ENCODE measurements at places on chromosomes 11 and 22.
A peak's percentile ranks its signal among the peaks of the same experiment; 100 is the strongest.

DNA sequence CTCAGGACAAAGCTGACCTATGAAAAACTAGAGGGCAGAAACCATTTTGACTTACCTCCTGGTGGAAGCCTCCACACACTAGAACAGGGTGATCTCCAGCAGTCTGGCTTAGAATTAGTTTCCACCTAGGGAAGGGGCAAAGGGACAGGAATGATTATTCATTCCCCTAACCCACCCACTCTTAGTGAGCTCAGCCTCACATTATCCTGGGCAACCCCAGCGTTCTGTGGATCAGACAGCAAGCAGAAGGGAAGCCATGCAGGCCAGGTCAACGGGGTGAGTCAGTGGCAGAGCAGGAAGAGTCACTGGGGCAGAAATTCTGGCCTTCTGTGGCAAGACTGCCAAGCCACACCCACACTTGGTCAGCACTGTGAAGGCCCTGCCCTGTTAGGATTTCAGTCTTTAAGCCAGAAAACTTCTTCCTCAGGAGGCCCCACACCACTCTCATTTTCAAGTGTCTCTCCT lies 10.5 kb downstream of the NUMA1 start:
- DNase-seq, result no peak

- DNase-seq, result no peak
These were observed 44.4 kb upstream of the ST14 start for GRCh38 chr11:130115218-130115617.

DNA sequence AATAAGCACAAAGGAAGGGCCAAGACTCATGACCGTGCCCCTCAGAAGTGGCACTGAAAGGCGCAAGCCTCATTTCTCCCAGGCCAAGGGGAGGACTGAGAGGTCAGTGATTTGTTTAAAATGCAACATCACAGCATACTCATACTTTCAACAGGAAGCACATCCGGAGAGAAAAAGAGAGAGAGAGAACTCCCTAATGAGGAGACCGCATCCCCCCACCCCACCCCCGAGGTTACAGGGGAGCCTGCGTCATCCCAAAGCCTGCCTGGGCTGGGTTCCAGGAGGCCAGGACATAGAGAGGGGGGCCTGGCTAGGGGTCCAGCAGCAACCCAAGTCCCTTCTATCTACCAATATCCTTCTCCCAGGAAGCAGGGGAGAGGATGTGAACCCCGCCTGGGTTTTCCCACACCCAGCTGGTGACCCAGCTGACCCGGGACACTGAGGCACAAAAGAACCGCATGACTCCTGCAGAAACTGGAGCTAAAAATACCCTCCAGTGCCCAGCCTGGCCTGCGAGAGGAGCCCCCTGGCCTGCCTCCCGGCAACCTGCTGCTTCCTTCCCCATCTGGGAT lies 3.8 kb downstream of the CSNK1E start:
- DNase-seq, result no peak

GRCh38 chr11:120208777-120209176 lies 2.1 kb upstream of the OAF start:
- DNase-seq, result no peak

DNA sequence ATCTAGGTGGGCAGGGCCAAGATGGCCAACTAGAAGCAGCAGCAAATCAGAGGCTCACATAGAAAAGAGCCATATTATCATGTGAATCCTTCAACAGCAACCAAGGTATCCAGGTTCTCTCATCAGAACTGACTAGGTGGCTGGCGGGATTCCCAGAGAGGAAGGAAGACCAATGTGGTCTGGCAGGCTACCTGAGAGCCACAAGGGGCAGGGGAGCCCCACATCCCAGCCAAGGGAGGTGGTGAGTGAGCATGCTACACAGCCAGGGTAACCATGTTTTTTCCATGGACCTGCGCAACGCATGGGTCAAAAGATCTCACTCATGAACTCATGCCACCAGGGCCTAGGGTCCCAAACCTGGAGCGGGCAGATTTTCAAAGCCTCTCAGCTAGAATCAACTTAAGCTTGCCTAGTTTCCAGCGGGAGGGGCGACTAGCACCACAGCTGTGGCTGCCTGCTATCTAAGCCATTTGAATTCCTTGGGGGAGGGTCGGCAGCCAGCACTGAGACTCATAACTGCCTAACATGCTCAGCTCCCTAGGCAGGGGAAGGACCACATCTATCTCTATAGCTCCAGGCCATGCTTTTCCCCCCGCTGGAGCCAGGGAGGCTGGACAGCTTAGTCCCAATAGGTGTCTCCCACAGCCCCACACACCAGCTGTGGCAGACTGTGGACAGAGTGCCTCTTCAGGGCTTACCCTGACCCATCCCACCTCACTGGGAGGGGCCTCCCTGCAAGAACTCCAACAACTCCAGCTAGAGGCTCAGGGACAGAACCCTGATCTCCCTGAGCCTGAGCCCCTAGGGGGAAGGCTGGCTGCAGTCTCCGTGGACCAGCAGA lies 28.7 kb upstream of the CASP12 start:
- no peak for DNase-seq

DNA sequence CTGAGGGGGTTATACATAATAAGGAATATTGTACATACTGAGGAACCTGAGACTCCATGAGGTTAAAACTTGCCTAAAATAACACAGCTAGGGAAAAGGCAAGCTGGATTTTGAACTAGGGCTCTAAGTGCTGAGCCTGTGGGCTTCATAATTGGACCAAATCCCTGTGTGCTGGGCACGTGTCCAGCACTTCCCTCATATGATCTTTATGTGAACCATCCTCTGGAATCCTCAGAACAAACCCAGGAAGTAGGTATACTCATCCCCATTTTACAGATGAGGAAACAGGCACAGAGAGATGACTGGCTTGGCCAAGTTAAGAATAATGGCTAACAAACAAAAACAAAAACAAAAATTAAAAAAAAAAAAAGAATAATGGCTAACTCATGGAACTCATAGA lies 14.9 kb downstream of the RTN4RL2 start:
- no peak for DNase-seq

- DNase-seq, result no peak
These were observed 739.8 kb upstream of the API5 start for GRCh38 chr11:42571878-42572610.

DNA sequence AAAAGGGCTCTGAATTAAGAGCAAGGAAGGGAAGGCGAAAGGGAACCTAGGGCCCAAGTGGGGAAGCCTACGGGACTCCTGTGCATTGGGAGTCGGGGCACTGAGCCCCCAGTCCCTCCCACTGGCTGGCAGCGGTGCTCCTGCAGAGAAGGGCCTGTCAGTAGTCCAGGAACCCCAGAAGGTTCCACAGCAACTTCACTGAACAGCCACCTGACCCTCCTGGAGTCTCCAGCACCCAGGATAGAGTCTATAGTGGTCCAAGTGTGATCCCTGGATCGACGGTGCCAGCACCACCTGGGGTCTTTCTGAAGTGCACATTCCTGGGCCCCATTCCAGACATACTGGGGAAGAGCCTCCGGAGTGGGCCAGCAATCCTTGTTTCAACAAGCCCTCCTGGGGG lies 100.0 kb upstream of the B3GAT1 start:
- DNase-seq, result no peak

DNA sequence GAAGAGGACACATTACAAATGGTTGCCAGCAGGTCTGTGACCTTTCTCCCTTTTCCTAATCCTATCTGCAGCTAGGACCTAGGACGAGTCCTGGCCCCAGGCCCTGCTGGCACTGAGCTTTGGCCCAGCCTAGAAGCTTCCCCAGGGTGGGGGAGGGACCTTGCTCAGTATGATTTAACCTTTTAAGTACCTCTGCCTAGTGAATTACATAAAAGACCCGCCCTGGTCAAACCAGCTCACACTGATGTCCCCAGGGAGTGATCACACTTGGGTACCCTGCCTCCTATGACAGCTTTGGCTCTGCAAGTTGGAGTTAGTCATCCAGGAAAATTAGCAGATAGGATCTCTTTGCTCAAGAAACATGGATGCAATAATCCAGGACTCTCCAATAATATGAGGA lies 21.9 kb downstream of the ASCC2 start:
- DNase-seq, result no peak

DNA sequence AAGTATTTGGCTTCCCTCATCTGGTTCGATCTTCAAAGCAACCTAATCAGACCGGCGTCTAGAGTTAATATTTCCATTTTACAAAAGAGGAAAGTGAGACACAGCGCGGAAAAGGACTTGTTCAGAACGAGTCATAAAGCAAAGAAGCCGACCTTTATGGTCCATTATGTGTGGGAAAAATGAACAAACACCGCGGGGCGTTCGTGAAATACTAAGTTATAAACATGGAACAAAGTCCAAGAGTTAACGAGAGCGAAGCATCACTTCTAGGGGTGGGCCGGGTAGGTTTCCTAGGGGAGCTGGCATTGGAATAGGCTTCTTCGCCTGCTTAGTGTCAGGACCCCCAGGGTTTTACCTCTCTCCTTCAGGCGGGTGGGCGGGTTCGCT lies 575 bp downstream of the DUSP18 start:
- peak; percentile 26 for DNase-seq

DNA sequence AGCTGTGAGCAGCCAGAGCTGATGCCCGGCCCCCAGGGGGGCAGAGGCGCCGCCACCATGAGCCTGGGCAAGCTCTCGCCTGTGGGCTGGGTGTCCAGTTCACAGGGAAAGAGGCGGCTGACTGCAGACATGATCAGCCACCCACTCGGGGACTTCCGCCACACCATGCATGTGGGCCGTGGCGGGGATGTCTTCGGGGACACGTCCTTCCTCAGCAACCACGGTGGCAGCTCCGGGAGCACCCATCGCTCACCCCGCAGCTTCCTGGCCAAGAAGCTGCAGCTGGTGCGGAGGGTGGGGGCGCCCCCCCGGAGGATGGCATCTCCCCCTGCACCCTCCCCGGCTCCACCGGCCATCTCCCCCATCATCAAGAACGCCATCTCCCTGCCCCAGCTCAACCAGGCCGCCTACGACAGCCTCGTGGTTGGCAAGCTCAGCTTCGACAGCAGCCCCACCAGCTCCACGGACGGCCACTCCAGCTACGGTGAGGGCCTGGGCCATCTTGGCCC lies 6.1 kb downstream of the CDC42EP1 start:
- DNase-seq, result peak; percentile 29

DNA sequence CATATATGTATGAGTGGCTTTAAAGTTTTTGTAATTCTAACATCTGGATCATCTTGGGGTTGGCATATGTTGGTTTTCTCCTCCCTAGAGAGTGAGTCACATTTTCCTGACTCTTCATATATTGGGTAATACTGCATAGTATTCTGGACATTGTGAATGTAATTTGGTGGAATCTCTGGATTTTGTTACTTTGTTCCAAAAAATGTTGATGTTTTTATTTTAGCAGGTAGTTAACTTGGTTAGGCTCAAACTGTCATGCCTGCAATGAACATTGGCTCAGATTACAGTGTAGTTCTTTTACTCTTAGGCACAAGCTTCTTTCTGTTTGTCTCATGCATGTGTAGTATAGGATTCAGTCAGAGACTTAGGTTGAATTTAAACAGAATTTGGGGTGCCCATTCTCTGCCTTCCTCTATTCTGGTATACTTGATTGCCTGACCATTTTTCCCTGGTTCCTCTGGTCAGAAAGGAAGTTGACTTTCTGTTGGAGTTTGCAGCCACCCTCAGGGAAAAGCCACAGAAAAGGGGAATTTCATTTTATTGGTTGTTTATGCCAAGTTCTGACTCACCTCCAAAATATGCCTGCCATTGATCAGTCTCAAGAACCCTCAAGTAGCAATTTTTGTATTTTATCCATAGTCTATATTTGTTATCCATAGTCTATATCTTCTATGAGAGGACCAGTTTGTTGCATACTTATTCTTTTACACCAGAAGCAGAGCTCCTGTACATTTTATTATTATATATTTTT lies 151.7 kb downstream of the UVRAG start:
- DNase-seq, result no peak

DNA sequence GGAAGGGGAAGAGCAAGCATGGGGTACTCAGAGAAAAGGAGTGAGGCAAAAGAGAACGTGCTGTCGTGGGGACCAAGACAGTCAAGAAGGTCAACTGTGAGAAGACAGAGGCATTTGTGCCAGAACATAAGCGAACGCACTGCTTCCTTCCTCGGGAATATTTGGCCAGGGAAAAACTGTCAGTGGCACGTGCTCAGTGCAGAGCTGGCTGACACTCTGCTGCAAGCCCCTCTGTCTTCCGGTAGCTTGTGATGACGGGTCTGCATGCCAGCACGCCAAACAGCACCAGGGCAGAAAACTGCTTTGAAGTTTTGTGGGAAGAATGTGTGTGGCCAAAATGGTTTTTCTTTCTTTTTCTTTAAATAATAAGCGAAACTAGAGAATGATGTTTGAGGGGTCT lies 60.6 kb downstream of the SMCO4 start:
- DNase-seq, result no peak

DNA sequence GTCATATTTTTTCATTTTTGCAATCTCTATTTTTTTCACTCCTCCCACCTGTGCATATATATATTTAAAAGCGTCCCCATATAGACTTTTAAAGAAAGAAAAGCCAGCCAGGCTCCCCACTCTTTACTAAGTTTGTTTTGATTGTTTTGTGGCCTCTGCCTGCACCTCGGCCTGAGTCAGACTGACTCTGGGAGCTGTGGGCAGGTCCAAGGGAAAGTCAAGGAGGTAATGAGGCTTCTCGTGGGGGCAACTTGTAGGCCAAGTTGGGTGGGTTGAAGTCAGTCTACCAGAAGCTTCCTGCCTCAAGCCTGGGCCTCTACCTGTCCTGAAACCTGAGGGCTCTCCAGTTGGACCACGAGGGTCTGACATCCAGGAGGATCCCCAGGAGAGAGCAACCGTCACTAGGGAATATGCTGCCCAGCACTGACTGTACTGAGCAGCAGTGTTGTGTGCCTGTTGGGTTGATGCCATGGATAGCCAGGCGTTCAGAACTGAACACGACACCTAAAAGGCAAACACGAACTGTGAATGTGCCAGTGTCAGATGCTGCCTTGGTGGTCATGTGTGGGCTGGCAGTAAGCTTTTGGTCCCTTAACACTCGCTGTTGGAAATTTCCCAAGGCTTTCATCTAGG lies 58.8 kb downstream of the BMAL1 start:
- no peak for DNase-seq

DNA sequence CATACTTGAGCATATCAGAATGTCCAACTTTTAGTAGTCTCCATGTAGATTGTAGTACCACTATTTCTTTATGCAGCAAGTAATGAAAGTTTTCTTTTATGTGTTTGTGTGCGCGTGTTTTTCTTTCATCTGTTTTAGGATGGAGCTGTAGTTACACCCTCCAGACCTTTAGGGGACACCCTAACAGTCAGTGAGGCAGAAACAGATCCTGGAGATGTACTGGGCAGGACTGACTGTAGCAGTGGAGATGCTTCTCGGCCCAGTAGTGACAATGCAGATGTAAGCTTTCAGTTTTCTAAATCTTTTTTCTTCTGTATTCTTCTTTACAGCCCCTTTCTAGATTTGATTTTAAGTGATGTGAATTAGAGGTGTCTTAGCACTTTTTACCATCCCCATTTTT lies 79.9 kb upstream of the GRIK4 start:
- DNase-seq, result no peak

DNA sequence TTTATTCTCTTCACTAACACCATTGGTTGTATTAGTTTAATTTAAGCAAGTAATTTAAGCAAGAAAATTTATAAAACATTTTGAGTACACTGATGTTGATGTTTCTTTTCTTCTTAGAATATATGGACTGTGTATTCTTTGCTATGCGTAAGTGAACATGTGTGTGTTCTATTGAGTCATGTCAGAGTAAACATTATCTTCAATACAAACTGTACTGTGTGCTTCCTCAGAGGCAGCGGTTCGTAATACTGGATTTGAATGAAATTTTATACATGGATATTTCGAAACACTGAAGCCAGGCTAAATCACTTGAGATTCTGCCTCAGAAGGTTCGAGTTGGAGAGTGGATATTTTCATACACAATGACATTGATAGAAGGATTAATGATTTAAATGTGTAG lies 452.6 kb downstream of the LUZP2 start:
- DNase-seq, result no peak

Data from activated T-cell treated with anti-CD3 and anti-CD28 coated beads, Interleukin-2, amount 50 U/mL, for 4 hours (primary cell).